ENCODE measurements at places on chromosomes 11 and 22. TPM values are rescaled to one million over a fixed set of nuclear protein-coding genes. Genes with fewer than 3 reads are reported as not detected.

UBQLNL gene
- 0.36 TPM for total RNA-seq

GGT1 gene
- total RNA-seq = 4.9 TPM

MS4A6E gene
- total RNA-seq = not detected

SYT8 gene
- not detected for total RNA-seq

TRIM48 gene
- total RNA-seq = not detected

SNX19 gene
- 49.6 TPM for total RNA-seq

PHLDA2 gene
- total RNA-seq = not detected

Measured in cerebellum (tissue), 4 donors.